ENCODE measurements at places on chromosomes 13 and 19. TPM values are rescaled to one million over a fixed set of nuclear protein-coding genes. Genes with fewer than 3 reads are reported as not detected.

GRCh38 chr19:32924200-32924599 is 47.6 kb downstream of the CEP89 start:
- DNase-seq: no peak

GRCh38 chr13:28958018-28958417 is 137.9 kb downstream of the MTUS2 start:
- no peak for DNase-seq

- DNase-seq: no peak
Observed at GRCh38 chr13:45328661-45329111, 12.3 kb downstream of the TPT1 start.

DNA sequence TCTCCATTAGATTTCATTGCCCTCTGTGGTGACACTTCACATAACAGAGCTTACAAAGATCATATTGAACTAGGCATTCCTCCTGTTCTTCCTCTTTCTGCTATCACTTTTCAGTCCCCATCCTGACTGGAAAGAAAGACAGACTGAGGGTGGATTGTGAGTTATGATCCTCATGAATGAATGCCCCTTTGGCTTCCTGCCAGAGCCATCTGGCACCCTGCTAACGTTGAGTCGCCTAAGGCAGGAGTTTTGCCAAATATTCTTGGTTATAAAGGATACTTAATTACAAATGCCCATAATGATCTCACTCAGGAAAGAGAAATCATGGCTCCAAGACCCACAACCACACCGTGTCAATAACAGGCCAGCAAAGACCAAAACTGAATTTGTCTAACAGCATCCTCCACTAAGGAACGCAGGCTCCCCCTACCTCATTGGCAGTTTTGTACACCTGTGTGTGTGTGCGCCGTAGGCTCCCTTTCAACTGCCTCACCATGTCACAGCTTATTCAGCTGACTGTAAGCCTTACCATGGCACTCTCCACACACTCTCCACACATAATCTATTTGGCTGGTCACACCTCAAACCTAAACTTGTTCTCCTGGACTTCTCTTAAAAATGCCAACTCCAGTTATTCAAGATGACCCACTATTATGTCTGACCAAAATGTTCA is 15.5 kb downstream of the ZNF211 start:
- no peak for DNase-seq

DNA sequence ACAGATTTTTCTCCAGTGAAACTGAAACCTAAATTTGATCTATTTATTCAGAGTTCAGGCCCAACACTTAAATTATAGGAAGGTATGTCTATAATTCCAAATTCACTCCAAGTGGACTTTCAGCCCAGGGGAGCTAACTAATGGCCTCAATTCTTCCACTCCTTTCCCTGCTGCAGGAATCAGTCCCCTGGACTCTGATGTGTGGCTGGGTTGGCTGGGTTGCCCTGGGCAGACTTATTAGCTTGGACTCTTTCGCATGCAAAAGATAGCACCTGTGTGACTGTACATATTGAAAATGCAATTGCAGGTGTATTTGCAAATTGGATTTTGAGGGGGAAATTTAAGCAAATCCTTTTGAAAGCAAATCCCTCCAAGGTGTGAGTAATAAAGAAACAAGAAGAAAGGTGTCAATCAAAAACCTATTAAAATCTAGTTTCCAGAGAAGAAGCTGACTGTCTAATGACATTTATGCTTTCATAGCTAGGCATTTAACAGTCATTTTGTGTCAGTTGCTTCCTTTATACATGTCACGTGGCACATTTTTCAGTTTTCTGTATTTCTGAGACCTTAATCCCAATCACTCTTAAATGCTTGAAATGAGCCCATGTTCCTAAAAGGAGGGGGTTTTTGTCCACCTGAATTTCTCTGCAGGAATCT is 42.7 kb downstream of the KLF5 start:
- DNase-seq: no peak

GRCh38 chr19:43906774-43907173 is 28.3 kb downstream of the ZNF45 start:
- no peak for DNase-seq

S1PR2 gene
- total RNA-seq: 1.3 TPM

DNA sequence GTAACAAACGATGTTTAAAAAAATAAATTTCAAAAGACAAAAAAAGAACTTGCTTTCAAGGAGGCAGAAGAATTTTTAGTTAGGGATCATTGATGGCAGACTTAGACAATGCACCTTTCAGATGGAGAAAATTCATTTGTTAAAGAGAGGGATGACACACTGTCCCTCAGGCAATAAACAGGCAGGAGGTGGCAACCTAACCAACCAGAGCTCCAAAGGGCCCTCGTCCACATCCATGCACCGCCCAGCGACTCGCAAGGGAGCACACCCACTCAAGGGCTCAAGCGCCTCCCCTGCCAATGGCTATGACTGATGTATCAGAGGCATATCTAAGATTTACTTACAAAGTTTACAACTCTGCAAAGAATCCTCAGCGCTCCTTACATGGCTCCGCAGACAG is 81.9 kb downstream of the TUBGCP3 start:
- peak; percentile 27 for DNase-seq

DNA sequence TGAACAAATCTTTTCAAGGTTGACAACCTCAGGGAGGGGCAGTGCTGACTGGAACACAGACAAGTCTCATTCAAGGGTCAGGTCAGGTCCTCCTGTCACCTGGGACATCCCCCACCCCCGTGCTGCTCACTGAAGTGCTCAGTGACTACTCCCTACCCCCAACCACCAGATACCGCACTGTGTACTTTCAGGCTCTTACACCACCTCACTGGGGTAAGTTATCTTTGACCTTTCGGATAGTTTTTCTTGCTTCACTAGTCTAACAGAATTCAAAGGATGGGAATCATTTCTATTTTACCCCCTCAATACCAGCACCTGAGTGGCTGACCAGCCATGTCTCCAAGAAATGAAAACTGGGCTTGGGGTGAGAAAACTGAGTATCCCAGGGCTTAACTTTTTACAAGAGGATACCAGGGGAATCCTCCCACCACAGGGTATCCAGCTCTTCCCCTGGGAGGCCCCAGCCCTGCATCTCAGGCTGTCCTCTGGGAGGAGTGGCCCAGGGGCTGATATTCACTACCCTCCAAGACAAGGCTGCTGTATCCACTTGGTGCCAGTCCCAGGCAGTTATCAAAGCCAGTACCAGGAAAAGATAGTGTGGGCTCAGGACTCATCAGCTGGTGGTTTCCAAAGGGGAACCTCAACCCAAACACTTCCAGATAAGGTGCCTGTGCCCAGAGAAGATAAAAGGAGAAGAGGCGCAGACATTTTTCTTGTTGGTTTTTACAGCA is 2.1 kb downstream of the ZNF563 start:
- DNase-seq: no peak

DNA sequence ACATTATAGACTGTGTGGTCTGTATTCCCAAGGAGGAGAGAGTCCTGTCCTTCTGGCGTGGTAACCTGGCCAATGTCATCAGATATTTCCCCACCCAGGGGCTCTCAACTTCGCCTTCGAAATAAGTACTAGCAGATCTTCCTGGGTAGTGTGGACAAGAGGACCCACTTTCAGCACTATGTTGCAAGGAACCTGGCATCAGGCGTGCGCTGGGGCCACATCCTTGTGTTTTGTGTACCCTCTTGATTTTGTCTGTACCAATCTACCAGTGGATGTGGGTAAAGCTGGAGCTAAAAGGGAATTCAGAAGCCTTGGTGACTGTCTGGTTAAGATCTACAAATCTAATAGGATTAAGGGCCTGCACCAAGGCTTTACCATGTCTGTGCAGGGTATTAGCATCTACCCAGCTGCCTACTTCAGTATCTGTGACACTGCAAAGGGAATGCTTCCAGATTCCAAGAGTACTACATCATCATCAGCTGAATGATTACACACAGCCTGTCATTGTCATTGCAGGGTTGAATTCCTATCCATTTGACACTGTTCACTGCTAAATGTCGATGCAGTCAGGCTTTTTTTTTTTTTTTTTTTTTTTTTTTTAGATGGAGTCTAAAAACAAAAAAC is 148.0 kb downstream of the PRR20E start:
- DNase-seq: peak; percentile 3

LILRA5 gene
- not detected for total RNA-seq

DNA sequence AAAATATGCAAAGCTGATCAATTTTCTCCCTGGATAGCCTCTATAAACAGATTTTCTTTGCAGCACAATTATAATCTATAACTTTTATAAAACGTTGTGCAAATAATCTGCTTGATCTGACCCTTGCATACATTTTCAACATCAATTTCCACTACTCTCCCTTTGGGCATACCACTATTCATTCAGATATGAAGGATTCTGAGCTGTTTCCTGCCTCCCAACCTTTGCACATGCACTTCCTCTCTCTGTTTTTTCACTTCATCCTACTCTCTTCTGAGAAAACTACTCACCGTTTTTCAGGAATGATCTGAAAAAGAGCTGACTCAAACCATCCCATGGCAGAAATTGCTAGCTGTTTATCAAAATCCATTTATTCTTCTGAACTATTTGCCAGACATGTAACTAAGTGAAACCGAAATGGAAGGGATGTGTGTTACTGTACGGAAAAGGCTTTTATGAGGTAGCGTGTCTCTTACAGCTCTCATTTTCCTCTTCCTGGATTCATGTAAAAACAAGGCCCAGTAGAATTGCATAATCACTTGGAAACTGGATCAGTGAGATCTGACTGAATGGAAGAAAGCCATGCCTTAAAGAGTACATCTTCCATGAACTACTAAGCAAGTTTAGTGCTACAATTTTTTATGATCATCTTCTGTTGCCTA is 1447.3 kb upstream of the MIR17HG start:
- DNase-seq: peak; percentile 65

DNA sequence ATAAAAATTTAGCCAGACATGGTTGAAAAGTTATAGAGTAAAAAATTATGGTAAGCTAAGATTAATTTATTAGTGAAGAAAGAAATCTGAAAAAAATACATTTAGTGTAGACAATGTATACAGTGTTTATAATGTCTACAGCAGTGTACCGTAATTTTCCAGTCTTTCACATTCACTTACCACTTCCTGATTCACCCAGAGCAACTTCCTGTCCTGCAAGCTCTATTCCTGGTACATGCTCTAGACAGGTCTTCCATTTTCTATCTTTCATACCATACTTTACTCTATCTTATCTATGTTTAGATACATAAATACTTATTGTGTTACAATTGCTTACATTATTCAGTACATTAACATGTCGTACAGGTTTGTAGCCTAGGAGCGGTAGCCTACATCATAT is 1387.8 kb upstream of the ATXN8OS start:
- DNase-seq: no peak

CYP2F1 gene
- total RNA-seq: not detected

DNA sequence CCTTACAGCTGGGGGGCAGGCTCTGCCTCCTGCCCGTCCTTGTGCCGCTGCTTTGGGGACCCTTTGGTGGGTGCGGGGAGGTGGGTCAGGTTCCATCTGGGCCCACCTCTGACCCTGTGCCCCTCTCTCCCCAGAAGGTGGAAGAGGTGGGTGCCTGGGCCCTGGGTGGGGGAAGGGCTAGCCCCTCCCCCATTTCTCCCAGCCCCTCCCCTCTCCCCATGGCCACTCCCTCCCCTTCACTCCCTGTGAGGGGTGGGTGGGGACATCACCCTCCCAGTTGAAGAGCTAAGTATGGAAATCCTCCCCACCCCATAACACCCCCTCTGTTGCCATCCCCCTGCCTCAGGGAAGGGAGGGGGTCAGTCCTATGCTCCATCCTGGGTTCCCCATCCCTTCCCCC is 14.2 kb downstream of the ARHGEF1 start:
- DNase-seq: no peak

- no peak for DNase-seq
Observed at GRCh38 chr13:41639237-41639904, 182.0 kb downstream of the RGCC start.

CELF5 gene
- total RNA-seq: not detected

- DNase-seq: no peak
Observed at GRCh38 chr13:111411151-111411858, 90.9 kb downstream of the TEX29 start.

DNA sequence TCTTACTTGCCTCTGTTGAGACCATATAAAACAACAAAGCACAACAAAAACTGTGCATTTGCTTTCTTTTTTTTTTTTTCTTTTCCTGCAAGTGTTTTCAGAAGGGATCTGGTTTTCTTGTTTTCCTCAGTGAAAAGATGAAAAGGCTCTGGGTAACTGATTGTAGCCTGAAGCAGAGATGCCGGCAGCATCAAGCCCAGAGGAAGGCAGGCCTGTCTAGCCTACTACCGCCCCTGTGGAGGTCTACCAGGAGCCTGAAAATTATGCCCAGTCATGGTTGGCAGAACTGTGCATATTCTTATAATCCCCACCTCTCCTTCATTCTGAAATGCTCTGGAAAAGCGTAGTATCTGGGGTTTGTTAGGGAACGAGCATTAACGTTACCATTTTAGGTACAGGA is 32.6 kb upstream of the MEDAG start:
- DNase-seq: no peak

GRCh38 chr13:31149604-31150003 is 12.1 kb downstream of the HSPH1 start:
- no peak for DNase-seq

DNA sequence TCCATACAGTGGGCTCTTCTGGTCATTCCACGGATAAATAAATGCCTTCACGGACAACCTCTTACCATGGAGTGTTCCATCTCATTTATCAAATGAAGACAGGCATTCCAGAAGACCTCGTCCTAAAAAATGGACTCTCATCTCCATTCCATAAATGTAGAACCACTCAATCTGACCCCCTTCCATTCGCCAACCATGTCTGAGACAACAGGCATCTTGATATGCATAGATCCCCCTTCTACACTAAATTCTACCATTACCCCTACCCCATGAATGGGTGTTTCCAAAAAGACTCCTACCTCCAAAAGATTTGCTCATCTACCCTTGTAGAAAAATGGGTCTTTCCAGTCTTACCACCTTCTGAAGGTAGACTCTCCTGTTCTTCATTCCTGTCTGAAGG is 9.0 kb downstream of the RASIP1 start:
- no peak for DNase-seq

DNA sequence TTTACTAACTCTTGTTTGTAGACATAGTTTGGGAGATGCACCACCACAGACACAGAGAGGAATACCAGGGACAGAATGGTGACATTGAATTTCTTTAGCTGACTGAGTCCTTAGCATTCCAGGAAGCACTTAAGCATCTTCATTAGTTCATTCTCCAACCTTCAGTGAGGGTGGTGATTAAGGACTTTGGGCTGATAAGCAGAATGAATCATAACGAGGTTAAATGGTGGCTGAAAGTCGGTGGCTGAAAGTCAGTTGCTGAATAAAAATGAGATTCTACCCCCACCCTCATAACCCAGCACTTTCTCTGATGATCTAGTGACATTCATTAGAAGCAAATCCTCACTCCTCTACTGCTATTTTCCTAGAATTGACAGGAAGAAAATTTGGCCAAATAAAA is 10.6 kb downstream of the PCDH8 start:
- DNase-seq: no peak

- DNase-seq: no peak
Observed at GRCh38 chr13:67402546-67402945, 172.4 kb upstream of the PCDH9 start.

- DNase-seq: no peak
Observed at GRCh38 chr19:49119411-49120324, at the start of gene PPFIA3. PPFIA3 (plus strand) TSS chr19:49119544; CDS start chr19:49127874, 8,330 bp downstream.

NFIX gene
- 5.8 TPM for total RNA-seq

- DNase-seq: peak; percentile 94
Observed at GRCh38 chr13:29594303-29594709, 1.2 kb downstream of the SLC7A1 start.

Measured in bronchial epithelial cell (primary cell).